ENCODE measurements at places on chromosomes 6 and 20. TPM values are rescaled to one million over a fixed set of nuclear protein-coding genes. Genes with fewer than 3 reads are reported as not detected.

LHFPL5 gene
- not detected for total RNA-seq

TRIM31 gene
- total RNA-seq: not detected

DYNLT2 gene
- total RNA-seq: 5.0 TPM

- no peak for DNase-seq
Measured at GRCh38 chr20:43925215-43925614, 10.6 kb downstream of the TOX2 start.

GRCh38 chr20:51467956-51468626 lies 74.4 kb downstream of the NFATC2 start:
- DNase-seq: no peak

DNA sequence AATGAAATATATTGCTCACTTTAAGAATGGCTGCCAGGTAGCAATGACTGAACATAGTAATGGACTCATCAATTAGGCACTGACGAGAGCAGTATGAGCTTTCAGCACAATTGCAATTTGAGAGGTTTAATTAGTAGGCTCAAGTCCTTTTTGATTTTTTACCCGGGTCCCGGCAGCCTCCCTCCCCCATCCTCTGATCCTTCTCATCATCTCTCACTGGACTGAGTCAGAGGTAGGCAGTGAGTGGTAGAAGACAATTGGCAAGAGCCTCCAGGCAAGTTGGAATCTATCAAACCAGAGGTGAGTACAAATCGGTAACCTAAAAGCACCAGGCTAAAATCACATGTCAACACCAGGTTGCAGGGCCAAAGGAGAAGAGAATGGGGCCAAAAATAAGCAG lies 107.9 kb downstream of the DCDC2 start:
- no peak for DNase-seq

DNA sequence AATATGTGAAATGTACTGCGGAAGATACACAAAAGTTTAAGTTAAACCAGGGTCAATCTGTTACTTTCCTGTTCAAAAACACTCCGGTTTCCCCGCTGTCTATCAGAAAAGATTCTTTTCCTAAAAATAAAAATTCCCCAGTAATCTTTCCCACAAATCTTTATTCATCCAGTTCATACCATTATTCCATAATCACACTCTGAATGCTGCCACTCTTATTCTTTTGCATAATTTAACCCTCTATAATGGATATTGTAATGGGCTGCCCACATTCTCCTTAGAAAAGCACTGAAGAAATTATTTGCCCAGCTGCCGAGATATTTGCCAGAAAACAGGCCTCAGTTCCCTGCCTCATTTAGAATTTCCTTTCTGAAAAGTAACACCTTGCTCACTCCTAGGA lies 68.6 kb downstream of the EPHA7 start:
- no peak for DNase-seq

DNA sequence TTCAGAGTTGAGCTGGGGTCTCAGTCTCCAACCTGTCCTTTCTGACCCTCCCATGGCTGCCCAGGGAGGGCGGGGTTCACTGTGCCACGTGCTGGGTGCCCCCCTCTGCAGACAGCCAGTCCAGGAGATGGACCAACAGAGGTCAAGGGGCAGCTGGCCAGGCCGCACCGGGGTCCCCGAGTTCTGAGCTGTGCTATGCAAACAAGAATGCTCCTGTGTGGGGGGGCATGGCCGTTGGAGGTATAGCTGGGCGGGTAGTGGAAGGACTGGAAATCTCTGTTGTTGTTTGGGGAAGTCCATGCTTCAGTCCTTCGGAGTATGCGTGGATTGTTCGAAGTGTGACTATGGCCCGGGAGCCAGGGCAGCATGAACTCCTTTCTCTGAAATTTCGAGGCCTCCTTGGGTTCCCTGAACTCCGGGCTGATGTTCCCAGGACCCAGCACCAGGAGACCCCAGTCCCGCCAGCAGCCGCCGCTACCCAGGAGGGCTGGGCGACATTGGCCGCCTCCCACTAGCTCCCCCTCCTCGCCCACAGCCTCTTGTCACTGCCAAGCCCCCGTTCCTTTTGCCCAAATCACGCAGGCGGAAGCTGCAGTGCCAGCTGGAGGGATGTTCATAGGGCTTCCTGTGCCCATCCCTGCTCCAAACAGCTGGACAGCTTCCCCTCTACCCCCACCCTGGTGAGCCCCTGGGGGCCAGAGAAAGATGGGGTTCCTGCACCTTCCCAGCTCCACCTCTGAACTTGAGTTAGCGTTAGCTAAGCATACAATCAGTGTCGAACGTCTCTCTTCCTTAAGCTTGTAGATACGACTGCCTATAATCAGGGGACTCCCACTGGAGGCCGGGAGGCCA lies 126.6 kb downstream of the TAF4 start:
- peak; percentile 6 for DNase-seq

DNA sequence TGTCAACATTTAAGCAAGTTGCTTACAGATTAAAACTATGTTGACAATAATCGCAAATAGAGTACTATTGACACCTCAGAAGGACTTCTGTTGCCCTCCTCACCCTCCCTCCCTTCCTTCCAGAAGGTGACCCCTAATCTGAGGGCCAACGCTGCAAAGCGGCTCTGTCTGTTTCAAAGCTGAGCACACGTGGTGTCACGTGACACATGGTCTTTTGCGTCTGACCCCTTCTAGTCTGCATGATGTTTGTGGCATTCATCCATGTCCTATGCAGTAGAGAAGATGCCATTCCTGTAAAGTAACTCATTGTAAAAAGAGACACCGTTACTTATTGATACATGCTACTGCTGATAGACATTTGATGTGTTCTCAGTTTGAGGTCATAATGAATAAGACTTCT lies 182.3 kb downstream of the THBS2 start:
- no peak for DNase-seq

- DNase-seq: no peak
Measured at GRCh38 chr6:4225161-4225872, 89.9 kb upstream of the ECI2 start.

DNA sequence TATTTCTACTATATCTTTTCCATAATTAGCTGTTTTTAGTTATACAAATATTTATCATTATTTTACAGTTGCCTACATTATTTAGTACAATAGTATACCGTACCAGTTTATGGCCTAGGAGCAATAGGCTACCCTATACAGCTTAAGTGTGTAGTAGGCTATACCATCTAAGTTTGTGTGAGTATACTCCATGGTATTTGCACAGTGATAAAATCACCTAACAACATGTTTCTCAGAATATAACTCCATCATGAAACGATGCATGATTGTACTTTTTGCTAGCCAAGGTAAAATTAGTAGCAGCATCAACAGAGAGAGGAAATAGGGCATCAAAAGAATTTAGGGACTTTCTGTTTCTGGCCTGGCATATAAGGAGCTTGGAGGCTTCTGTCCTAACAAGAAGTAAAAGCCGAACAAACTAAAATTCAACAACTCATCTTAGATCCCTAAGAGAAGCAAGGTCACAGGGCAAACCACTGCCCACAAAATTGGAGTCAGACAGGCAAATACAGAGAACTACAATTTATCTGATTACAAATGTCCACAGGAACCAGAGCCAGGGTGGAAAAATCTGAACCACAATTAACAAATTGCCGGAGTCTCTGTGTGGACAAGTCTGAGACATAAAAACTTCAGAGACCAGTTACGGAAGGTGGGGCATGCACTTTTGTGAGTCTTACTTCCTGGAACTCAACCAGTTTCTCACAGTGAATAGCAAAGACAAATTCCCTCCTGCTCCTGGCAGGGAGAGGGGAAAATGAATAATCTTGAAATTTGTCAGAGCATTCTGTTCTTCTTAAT lies 671.4 kb downstream of the RFPL4B start:
- DNase-seq: peak; percentile 63

All from tibial nerve (tissue), 4 donors.